ENCODE measurements at places on chromosomes 1 and 21. TPM values are rescaled to one million over a fixed set of nuclear protein-coding genes. Genes with fewer than 3 reads are reported as not detected.

DNA sequence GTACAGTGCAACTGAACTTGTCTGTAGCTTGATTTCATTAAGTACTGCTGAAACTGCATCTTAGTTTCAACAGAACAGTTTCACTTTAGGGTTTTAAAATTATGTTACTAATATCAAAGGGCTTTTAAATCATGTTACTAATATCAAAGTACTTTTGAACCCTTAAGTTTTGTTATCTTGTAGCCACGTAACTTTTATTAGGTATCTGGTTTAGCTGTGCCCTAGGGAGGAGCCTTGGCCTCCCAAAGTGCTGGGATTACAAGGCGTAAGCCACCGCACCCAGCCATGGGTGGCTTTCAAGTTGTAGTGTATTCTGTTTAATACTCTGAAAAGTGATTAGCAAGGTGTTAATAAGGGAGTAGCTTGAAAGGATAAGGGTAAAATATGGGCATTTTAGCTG, 2.0 kb downstream of the KDM4A start:
- DNase-seq, result no peak

DNA sequence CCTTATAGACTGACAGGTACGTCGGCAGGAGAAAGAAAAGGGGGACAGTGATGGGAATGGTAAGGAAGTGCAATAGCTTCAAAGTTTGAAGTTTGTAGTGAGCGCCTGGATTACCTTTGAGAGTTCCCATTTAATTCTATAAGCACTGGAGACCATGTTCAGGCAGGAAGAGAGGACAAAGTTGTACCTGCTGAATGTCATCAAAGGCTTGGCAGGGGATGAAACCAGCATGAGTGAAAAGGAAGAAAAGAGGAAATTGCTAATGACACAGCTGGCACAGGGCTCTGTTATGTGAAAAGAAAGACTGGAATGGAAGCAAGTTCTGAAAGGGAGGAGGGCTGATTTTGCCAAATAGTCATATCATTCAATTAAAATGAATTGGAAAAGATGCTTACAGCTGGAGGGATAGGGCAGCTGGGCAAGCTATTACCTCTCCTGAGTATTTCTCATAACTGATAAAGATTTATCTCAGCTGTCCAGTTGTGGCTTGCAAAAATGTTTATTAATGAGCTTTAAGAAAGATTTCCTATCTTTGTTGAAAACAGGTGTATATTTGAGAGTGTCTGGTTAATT, 109.2 kb downstream of the HMCN1 start:
- no peak for DNase-seq

- DNase-seq, result no peak
Observed at GRCh38 chr1:1112237-1112985, 3.5 kb downstream of the C1orf159 start.

GRCh38 chr1:11729498-11730428, 6.2 kb upstream of the AGTRAP start:
- DNase-seq, result no peak

DNA sequence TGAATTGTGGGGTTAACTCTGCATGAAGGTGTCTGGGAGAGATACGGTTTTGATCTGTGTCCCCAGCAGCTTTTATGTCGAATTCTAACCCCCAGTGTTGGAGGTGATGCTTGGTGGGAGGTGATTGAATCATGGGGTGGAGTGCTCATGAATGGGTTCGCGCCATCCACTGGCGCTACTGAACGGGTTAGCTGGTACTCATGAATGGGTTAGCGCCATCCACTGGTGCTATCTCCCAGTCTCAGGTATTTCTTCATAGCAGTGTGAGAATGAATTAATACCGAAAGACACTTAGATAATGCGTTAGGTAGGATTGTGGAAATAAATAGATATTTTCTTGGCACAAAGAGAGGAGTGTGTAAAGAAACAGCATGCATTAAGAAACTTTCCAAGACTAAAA, 32.9 kb upstream of the CLDN8 start:
- no peak for DNase-seq

GRCh38 chr1:38210021-38210894, 163.7 kb upstream of the POU3F1 start:
- peak; percentile 54 for DNase-seq

DNA sequence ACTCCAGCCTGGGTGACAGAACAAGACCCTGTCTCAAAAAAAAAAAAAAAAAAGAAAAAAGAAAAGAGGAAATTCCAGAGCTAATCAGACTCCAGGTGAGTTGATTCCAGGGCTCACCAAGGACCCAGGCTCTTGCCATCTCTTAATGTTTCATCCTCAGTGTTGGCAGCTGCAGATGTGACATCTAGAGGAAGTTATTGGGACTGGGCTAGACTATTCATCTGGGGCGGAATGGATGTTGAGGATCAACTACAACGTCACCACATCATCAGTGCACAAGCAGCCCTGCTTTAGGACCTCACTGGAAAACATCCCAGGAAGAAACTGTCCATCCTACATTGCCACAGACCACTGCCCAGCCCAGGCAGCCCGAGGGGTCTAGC, 28.6 kb upstream of the PARP1 start:
- no peak for DNase-seq

DNA sequence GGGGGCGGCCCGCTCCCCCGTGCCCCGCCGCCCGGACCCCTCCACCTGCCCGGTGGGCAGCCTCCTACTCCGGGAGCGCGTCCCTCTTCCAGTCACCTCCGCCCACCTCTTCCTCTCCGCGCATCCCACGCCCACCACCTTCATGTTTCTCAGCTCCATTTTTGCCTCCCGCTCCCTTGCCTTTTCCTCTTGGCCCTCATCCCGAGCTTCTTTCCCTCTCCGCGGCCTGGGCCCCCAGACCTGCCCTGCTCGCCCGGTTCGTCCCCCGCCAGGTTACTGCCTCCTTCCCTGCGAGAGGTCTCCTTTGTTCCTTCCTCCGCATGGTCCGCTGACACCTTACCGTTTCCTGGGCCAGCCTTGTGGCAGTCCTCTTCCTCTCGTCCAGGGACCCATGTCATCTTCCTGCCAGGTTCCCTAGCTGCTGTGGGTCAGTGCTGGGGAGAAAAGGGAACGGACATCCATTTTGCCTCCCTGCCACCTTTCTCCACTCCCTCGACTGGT, 563 bp downstream of the QSOX1 start:
- DNase-seq, result no peak

- no peak for DNase-seq
Observed at GRCh38 chr1:10909697-10910680, 102.5 kb upstream of the TARDBP start.

DNA sequence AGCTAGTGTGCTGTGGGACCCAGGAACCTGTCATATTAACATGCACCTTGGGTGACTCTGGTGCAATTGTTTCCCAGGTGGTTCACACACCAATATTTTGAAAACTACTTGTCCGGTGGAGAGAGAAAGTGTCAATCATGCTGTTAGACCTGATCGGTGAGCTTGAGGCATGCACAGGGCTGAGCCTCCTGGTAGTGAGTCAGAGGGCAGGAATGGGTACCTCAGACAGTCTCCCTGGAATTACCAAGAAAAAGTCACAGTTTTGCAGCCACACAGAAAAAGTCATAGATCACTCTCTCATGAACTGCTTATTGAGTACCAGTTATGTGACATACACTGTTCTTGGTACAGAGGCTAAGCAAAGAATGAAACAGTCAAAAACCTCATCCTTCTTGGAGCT, 140.1 kb upstream of the NFIA start:
- DNase-seq, result no peak

GRCh38 chr21:35475762-35476161, 426.7 kb upstream of the RUNX1 start:
- DNase-seq, result no peak

DNA sequence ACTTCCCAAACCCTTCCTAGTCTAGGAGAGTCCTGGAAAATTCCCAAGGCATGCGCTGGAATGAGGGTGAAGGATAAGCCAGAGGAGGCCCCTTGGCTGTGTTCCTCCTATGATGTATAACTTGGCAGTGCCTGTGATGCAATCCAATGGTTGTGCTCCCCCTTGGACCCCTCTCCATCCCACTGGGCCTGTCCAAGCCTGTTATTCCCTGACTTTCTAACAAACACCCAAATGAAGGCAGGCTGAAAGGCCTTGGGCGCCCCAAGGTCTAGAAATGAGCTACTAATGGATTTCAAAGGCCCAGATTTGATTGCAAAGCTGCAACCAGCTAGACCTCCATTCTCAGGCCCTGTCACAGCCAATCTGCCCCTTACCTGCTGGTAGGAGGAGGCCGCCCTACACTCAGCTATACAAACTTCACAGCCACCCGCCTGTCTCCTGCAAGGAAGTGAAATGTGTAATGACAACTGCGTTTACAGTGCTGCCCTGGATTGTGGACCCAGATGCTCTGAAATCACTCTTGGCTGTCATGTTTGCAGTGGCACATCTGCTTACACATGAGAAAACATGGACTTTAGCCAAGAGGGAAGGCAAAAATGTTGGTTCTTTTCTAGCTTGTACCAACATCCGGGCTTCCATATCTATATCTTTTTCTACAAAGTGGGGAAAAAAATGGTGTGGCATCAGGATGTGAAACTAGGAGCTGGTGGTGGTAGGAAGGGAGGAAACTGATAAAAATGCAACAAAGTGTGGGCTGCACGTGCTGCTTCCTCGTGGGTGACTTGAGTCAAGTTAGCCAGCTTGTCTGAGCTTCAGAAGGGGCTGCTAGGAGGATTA, 130.4 kb downstream of the TRABD2B start:
- no peak for DNase-seq

DNA sequence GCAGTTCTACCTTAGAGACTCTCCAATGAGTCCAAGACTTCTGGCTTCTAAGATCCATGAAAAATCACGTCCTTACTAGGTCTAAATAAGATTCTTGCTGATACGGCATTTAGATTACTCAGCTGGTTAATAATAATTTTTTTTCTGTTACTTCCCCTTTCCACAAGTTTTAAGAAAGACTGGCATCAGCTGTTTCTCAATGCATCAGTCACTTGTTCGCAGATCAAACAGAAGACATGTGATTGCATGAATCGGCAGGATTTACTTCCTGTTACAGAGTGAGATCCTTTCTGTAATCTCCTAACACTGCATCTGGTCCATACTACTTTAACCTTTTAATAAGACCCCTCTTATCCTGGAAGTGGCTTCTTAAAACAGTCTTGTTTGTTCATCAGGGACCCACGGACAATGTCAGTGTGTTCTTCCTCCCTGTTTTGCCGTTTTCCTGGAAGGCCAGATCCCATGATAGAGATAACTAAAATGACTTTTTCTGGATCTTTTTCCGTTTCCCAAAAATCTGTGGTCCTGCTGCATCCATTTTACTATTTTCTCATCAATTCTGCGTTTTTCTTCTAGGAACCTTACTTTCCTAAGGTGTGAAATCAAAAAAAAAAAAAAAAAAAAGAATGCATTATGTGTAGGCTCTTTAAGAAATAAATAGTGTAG, 6.1 kb downstream of the NPL start:
- no peak for DNase-seq

DNA sequence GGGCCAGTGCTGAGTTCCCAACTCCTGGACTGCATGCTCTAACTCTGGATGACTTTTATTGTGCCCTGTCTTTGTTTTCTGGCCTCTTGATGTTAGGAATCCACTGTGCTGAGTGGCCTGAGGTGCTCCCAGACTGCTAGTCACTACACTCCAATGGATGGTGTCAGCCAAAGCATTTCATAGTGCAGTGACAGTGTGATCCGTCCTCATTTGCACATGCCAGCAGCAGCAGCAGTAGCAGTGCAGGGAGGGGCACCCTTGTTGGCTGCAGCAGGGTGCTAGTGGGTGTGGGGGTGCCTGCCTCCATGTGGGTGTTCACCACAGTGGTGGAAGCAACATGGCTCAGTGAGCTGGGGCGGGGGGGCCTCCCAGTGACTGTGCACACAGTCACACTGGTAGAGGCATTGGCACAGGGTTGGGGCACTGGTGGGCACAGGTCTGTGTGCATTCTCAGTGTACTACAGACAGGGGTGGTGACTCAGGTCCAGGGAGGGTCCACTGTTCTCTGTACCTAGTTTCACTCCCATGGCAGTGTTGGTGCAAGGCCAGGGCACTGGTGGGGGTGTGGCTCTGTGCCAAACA, 214.0 kb downstream of the ZC3H11B start:
- DNase-seq, result no peak

GRCh38 chr1:155062702-155063411, 683 bp upstream of the EFNA4 start:
- DNase-seq, result no peak

DNA sequence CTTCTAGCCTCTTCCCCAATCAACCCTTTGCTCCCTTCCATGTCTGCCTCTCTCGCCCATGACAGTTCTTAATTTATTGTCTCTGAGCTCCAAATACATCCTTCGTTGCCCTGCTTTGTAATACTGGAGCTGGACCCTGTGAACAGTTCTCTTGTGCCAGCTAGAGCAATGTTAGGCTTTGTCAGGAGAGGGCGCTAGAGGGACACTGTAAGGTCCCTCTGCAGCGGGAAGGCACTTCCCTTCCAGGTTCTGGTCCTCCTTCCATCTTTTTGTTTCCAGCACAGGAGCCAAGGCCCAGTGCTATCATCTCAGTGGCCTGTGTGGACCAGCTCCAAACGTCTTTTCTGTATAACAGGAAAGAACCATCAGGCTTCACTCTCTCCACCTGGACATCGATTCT, 95.9 kb downstream of the PTPRU start:
- DNase-seq, result no peak

- no peak for DNase-seq
Observed at GRCh38 chr1:155004352-155005075, 1.9 kb downstream of the ZBTB7B start.

- DNase-seq, result no peak
Observed at GRCh38 chr1:30342535-30343141, 380.7 kb downstream of the MATN1 start.

The COL11A1 gene
- 164 TPM for total RNA-seq

The ITGB2 gene
- total RNA-seq, result 36.7 TPM

The INSRR gene
- 0.40 TPM for total RNA-seq

The CELA3B gene
- total RNA-seq, result not detected

The NUF2 gene
- total RNA-seq, result 13.1 TPM

The TINAGL1 gene
- 15.4 TPM for total RNA-seq
